ENCODE measurements at places on chromosomes 11 and 22. TPM values are rescaled to one million over a fixed set of nuclear protein-coding genes. Genes with fewer than 3 reads are reported as not detected.

Gene OR2AG2
- total RNA-seq = 0.46 TPM

- peak; percentile 18 for DNase-seq
Measured at GRCh38 chr11:66951927-66952337, 6.3 kb downstream of the PC start.

- DNase-seq = no peak
Measured at GRCh38 chr11:33268945-33269540, 11.9 kb downstream of the HIPK3 start.

DNA sequence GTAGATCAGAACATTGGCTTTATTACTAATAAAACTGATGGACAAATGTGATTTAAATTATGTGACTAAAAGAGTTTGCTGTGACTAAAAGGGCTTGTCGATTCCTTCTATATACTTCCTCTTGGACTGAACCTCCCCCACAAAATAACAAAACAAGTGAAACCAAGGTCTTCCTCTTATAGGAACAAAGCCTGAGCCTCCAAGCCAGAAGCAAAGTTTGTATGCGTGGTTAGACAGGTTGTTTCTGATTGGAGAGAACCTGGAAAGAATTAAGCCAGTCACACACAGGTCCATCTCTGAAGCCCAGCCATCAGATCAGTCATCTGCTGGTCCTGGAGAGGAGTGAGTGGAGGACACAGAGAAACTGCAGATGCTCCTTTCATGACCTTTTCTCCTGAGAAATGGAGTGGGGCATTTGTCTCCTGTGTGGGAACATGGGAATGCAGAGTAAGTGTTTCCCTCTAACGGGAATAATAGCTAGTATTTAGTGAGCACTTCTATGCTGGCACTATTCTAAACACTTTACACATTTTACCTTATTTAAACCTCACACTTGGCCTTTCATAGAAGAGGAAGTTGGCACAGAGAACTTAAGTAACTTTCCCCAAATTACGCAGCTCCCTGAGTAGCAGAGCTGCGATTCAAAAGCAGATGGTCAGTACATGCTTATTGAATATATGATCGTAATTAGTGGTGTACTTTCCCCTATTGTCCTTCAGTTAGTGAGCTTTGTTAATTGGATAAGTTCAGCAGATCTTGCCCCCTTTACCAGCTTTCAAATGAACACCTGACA lies 77.1 kb downstream of the UVRAG start:
- DNase-seq = no peak

DNA sequence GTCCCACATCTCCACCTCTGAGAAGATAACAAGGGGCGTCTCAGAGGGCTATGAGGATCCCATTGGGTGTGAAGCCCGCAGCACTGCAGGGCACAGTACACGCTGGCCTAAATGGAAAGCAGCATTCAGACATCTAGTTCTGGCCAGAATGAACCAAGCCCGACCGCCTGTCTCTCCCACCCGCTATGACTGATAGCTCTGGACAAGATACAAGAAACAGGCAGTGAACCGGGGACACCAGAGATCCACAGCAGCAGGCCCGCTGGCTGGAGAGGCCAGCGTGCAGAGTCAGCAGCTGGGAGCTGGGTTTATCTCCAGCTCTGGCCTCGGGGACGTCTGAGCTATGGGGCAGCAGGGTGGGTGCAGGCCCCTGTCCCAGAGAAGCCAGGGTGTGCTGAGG lies 9.6 kb downstream of the CERK start:
- no peak for DNase-seq

Gene TBX10
- total RNA-seq = not detected

- no peak for DNase-seq
Measured at GRCh38 chr11:28195449-28195848, 87.3 kb downstream of the METTL15 start.

Gene APLNR
- total RNA-seq = 0.09 TPM

DNA sequence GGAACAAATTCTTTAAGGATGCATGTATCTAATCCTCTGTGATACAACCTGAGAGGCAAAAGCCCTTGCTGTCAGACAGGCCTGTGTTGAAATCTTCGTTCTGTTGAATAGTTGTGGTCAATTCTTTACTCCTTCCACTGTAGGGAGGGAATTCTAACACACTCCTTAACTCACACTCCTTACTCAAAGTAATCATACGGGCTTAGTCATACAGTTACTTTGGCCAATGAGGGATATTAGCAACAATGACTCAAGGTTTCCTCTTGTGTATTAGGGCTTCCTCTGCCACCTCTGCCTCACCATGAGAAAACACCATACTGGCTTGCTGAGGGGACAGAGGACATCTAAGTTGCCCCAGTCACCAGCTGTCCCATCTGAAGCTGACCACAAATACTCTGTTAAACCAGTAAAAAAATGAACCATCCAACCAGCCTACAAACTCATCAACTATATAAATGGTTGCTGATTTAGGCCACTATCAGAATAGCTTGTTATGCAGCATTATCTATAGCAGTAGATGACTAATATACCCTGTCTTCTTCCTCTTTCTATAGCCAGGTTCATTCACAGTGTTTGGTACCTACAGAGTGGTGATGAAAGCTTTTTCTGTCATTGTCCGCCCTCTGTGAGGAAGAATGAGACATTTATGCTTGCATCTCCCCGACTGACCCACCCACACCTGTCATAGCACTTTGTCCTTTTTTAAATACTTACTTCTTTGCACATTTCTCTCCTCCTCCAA lies 322.8 kb upstream of the SYN3 start:
- DNase-seq = no peak

Gene RFPL2
- total RNA-seq = not detected

- DNase-seq = no peak
Measured at GRCh38 chr22:20436307-20436767, 1.3 kb downstream of the SCARF2 start.

DNA sequence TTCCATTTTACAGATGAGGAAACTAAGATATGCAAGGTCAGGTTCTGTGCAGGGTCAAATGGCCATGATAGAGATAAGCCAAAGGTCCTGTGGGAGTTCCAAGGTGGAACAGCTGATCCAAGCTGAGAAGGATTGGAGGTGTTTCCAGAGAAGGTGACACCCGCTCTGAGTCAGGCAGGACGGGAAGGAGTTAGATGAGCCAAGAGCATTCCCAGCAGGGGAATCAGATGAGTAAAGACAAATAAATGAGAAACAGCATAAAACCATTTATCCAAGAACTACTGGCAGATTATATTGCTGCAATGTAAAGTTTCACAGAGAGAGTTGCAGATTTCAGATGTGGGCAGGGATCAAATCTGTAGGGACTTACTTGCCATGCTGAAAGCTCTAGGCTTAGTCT lies 18.9 kb upstream of the HEPHL1 start:
- DNase-seq = no peak

Gene NCF4
- not detected for total RNA-seq

All from endothelial cell of umbilical vein (primary cell).